ENCODE measurements at places on chromosomes 1 and 21.

DNA sequence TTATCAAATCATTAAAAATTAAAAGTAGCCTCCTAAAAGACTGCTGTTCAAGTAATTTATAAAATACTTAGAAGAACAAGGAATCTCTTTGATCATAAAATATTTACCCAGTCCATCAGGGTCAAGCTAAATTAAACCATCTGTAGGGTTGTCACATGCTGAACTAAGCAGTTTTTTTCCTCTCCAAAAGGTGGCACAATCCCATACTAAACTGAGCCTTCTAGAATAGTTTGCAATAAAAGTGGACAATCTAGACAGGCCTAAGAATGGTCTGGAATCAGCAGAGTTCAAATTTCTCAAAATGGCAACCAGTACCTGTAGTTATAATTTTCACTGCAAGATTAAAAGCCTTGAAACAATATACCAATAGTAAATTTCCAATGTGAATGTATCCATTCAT is 194.8 kb downstream of the EIF4G3 start:
- DNase-seq, result peak; percentile 71

GRCh38 chr21:45985471-45986315 is 4.1 kb downstream of the COL6A1 start:
- DNase-seq, result no peak

DNA sequence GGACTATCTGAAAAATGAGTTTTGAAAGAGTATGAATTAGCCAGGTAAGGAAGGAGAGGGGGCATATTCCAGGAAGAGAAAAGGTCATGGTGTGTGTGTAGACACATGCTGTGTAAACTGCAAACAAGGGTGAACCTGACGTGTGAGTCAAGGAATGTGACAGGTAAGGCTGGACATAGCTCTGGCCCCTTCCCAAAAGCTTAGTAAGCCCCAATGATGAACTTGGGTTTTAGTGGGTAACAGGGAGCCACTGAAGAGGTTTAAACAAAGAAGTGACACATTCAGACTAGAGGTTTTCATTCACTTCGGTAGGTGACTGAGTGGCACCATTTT is 36.7 kb downstream of the EGLN1 start:
- DNase-seq, result no peak

GRCh38 chr1:59556802-59557548 is 257.8 kb upstream of the HOOK1 start:
- DNase-seq, result no peak

DNA sequence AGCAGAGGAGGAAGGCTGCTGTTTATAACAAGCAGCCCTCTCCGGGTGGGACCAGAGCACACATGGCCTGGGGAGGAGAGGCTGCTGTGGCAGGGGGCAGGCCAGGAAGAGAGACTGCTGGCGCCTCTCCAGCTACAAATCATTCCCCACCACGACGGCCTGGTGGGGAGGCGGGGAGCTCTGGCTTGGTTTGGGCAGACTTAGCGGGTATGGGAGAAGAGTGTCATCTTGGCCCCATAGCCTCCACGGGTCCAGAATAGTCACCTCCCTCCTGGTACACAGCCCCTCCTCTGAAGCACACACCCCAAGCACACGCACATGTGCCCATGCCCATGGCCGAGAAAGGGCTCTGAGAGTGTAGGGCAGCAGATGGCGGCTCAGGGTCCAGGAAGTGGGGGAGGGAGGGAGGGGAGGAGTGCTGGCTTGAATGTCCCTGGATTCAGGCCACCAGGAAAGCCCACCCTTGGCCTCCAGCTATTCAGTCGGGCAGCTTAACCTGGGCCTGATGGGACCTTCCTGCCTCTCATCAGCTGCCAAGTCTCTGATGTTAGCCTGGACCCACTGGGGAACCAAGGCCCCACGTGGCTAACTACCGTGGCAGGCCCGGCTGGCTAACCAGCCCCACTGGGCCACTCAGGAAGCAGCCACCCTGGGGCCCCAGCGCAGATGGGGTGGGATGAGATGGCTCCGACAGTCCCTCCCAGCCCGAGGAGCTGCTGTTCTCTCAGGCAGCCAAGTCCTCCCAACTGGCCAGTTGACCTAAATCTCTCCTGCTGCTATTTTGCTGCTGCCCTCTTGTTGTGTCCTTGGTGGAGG is 10.9 kb downstream of the LRP8 start:
- DNase-seq, result peak; percentile 64

GRCh38 chr1:4046836-4047461 is 146.9 kb upstream of the C1orf174 start:
- DNase-seq, result no peak

DNA sequence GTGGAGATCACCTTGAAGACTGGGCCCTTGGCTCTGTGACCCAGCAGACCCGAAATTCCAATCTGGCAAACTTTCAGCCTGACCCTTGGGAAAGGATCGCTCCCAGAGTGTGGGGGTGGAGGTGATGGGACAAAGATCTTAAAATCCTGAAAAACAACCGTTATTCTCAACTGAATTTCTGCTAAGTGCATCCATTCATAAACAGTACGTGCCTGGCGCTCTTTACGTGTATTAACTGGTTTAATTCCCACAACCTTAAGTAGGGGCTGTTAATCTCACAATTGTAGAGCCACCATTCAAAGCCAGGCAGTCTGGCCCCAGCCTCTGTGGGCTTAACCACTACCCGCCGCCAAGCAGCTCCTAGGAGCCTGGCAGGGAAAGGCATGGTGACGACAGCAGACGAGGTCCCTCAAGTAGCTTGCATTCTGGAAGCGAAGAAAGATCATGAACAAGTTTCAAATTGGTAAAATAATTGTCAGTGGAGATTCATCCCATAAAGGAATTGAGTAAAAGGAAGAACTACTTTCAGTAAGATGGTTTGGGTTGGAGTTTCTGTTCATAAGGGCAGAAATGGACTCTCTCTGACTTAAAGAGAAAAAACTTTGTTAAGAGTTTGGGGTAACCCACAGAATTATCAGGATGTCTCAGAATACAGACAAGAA is 11.4 kb upstream of the RGS16 start:
- DNase-seq, result peak; percentile 66

GRCh38 chr1:115400891-115401290 is 62.8 kb upstream of the NGF start:
- DNase-seq, result no peak

- no peak for DNase-seq
Measured at GRCh38 chr21:41641510-41641815, 125.4 kb downstream of the RIPK4 start.

GRCh38 chr1:114104949-114105348 is 48.7 kb downstream of the SYT6 start:
- peak; percentile 30 for DNase-seq

DNA sequence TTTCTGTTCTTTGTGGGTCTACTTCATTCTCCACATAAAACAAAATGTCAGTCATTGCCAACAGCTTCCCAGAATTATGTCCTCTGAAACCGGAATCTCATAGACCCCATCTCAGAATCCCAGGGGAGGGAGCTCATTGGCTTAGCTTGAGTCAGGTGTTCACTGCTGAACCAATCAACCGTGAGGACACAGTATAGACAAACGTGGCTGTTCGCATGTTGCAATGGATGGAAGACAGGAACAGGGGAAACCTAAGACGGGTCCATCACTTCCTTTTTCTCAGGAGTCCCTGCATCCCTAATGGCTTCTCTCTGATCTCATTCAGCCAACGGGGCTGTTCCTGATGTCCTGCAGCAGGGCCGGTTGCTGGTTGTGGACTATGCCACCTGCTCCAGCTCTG is 9.1 kb downstream of the CELA2A start:
- no peak for DNase-seq

- DNase-seq, result peak; percentile 48
Measured at GRCh38 chr1:114130846-114131525, 22.7 kb downstream of the SYT6 start.

GRCh38 chr1:164823486-164824279 is 264.7 kb downstream of the PBX1 start:
- DNase-seq, result no peak

GRCh38 chr1:119542492-119542946 is 35.5 kb downstream of the HSD3B1 start:
- no peak for DNase-seq

GRCh38 chr1:89190017-89190416 is 8.7 kb downstream of the GBP4 start:
- no peak for DNase-seq

GRCh38 chr21:35509001-35509704 is 460.1 kb upstream of the RUNX1 start:
- peak; percentile 75 for DNase-seq

DNA sequence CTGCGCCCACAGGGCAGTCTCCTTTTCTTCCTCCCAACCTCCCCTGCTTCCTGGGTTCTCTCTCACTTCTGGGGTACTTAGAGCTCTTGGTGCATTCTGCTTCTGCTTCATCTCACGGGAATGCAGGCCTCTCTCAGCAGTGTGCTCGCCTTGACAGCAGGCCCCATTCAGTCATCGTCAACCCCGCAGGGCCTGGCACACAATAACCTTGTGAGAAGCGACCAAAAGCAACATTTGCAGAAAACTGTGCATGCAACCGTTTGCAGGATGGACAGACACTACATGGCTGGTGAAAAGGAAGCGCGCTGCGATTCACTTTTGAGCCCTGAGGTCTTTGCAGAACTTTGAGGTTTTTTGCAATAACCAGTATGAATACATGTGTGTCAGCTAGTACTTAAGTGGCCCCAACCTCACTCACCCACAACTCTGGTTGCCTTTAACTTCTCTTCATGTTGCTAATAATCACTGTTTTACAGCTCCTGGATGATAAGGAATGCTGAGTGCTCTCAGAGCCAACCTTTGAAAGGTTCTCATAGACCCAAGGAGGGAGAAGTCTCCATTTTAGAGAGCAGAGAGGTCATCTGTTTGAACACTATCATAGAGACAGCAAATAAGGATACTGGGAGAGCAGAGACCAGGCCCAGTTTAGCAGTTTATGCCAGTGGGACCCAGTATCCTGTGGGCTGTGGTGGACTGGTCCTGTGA is 2.5 kb upstream of the CD160 start:
- no peak for DNase-seq

GRCh38 chr1:87219626-87220025 is 109.1 kb upstream of the LMO4 start:
- no peak for DNase-seq

DNA sequence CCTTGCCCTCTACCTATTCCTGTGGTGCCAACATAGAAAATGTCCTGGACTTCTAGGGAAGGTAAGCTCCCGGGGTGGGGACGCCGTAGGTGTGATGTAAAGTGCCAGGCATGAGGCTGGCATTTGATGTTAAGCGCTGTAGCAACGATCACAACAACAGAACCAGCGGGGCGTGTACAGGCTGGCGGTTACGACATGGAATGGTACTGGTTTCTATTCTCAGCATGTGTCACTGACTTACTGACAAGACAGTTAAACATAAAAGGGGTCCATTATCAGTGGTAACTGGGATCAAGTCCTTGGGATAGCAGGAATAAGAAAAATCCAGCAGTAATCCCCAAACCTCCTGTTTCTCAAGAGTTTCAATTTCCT is 58.9 kb downstream of the TGFBR3 start:
- no peak for DNase-seq

- DNase-seq, result no peak
Measured at GRCh38 chr1:2299131-2299627, 71.1 kb downstream of the SKI start.

GRCh38 chr1:112905395-112906149 is 50.4 kb downstream of the SLC16A1 start:
- DNase-seq, result no peak

DNA sequence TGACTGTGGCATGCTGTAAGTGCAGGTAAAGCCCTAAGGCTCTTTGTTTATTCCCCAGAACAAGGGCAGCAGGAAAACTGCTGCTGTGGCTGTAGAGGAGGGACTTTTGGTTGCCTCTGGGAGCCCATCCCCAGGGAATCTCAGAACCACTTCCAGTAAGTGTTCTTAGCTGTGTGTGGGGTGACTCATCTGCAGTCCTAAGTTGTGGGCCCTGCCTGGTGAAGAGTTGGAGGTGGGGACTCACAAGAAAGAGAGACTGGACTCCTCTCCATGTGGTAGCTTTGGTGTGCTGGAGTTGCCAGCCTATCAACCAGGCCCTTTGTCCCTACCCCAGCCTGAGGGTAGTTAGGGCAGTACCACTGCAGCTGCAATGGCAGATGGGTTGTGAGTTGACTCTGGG is 24.0 kb upstream of the DENND1B start:
- no peak for DNase-seq

GRCh38 chr1:100626397-100626796 is 88.5 kb downstream of the GPR88 start:
- no peak for DNase-seq

DNA sequence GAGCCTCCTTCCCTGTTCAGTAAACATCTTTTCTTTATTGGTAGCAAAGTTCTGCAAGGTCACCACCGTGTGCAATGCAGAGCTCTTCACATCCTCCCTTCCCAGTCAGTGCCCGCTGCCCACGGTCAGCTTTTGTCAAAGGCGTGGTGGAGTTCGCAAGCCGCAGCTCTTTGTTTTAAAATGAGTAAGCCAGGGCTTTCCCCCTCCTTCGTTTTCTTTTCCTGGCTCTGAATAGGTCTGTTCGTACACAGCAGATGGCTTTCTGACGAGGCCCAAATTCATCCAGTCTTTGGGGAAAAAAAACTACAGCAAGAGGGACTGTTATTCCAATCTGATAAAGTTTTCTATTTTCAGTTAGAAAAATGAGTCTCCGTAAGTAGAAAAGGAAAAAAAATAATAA is 153.2 kb downstream of the LRIG2 start:
- DNase-seq, result no peak
